ENCODE measurements at places on chromosomes 1 and 21. TPM values are rescaled to one million over a fixed set of nuclear protein-coding genes. Genes with fewer than 3 reads are reported as not detected.

Gene RNU1-1
- total RNA-seq, result under 0.01 TPM

GRCh38 chr21:36015045-36015444 is 45.3 kb downstream of the SETD4 start:
- no peak for DNase-seq

GRCh38 chr1:113540335-113540734 is 150.0 kb downstream of the MAGI3 start:
- DNase-seq, result no peak

GRCh38 chr1:201562257-201562656 is 23.3 kb downstream of the NAV1 start:
- no peak for DNase-seq

GRCh38 chr1:17550729-17551584 is 11.5 kb downstream of the ARHGEF10L start:
- no peak for DNase-seq

- DNase-seq, result no peak
Measured at GRCh38 chr1:243554686-243555085, 295.4 kb downstream of the AKT3 start.

- DNase-seq, result peak; percentile 40
Measured at GRCh38 chr1:180267761-180268555, 37.9 kb downstream of the LHX4 start.

GRCh38 chr1:46087891-46088290 is 44.5 kb downstream of the PIK3R3 start:
- DNase-seq, result no peak

Gene ECM1
- 8.1 TPM for total RNA-seq

GRCh38 chr1:87265786-87266185 is 62.9 kb upstream of the LMO4 start:
- no peak for DNase-seq
